ENCODE measurements at places on chromosomes 7 and 10.

- DNase-seq, result peak; percentile 31
Measured at GRCh38 chr7:135930565-135931461, 46.3 kb downstream of the MTPN start.

GRCh38 chr10:77692782-77693181, 55.2 kb upstream of the KCNMA1 start:
- DNase-seq, result no peak

DNA sequence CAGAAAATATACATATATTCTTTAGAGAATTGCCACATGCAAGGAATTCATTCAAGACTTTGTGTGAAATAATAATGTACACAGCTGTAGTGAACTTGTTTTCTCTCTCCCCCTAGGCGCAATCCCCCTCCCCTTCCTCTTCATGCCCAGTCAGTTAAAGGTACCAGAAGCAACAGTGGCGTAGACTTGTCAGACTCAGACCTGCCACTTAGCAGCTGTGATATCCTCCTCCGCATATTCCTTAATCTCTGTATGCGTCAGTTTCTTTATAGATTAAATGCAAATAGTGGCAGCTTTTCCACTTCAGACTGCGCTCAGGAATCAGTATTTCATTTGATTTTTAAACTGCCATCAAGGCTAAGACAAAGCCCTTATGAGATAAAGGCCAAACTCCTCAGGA, 364.0 kb downstream of the GFRA1 start:
- no peak for DNase-seq

DNA sequence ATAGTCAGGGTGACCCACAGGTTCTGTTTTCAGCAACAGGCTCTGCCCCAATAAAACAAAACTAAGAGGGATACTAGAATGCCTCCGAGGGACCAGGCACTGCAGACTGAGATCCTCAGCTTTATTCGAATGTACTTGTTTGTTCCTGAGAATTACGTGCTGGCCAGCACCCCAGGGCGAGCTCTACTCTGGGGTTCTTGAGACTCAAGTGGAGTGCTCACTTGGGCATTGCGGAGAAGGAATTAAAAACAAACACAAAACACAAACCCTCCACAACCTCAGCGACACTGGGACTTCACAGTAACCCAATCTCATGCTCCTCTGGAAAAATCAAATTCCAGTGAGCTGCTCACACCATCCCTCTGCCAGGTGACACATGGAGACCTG, 250.7 kb downstream of the TNS3 start:
- no peak for DNase-seq

GRCh38 chr7:47653550-47654411, 71.9 kb upstream of the TNS3 start:
- no peak for DNase-seq

- no peak for DNase-seq
Measured at GRCh38 chr7:16395121-16395520, 26.2 kb downstream of the CRPPA start.

DNA sequence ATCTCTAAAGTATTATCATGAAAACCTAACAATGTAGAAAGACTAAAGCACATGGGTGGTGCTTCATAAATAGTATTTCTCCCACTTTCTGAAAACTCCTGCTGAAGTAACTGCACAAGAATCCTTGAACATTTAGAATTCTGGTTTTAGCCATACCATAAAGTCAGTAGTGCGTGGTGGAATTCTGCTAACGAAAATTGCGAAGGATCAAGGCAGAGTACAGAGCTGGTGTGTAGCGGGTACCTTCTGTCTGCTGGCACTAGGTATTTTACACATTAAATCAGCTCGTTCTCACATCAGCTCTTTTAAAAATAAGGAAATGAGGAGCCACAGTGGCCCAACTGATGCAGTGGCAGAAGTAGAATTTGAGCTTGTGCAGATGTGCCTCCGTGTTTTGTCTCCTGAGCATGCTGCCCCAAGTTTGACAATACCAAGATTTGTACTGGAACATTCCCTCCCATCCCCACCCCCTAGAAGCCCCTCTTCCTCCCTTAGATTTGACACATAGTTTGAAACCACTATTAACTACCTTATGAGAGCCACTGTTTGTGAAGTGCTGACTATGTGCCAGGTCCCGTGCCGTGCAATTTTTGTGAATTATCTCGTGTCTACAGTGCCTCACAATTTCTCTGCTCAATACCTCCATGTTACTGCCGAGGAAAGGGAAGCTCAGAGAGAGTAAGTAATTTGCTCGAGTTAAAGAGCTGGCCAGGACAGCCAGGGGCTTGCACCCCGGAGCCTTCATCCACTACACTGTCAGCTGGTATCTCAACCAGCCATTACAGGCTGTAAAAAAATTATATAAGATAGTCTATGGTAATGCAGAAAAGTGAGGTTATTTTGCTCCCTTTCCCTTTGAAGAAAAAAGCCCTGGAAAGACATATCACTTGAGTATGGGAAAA, 66.9 kb downstream of the EGFR start:
- no peak for DNase-seq

- DNase-seq, result no peak
Measured at GRCh38 chr10:71368176-71368575, 28.5 kb upstream of the CDH23 start.

Measured in amniotic stem cell (primary cell).